Activated naive CD8-positive, alpha-beta T cell treated with anti-CD3 and anti-CD28 coated beads, Interleukin-2, amount 50 U/mL, for 24 hours (primary cell): ENCODE measurements at places on chromosomes 11 and 22.

GRCh38 chr11:1693327-1694063 is 3.5 kb upstream of the KRTAP5-6 start:
- peak; percentile 85 for DNase-seq

- DNase-seq, result no peak
These were observed 113.5 kb downstream of the SLC1A2 start for GRCh38 chr11:35305670-35306382.

DNA sequence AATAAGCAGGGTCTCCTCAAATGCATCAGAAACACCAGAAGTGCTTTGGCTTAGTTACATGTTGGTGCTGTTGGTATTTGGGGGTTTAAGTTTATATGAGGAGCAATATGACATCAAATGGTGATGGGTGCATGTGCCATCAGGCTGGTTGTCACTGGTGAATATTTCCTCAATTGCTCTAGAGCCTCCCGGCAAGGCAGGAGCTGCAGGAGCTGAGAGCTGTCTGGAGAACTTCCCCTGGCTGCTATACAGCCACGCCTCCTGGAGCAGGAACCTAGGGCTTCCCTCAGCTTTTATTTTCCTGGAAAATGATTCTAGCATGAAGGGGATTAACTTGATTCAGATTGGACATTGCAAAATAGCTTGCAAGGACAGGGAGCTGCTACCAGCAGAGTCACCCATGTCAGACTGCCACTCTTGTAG is 15.8 kb downstream of the IGLL5 start:
- no peak for DNase-seq

- no peak for DNase-seq
These were observed 192.6 kb upstream of the E2F8 start for GRCh38 chr11:19433367-19433766.
